ENCODE measurements at places on chromosomes 2 and 18.

- DNase-seq = no peak
Measured at GRCh38 chr18:47898055-47898454, 32.4 kb downstream of the SMAD2 start.

GRCh38 chr18:78510636-78511035 is 469.0 kb upstream of the SALL3 start:
- no peak for DNase-seq

DNA sequence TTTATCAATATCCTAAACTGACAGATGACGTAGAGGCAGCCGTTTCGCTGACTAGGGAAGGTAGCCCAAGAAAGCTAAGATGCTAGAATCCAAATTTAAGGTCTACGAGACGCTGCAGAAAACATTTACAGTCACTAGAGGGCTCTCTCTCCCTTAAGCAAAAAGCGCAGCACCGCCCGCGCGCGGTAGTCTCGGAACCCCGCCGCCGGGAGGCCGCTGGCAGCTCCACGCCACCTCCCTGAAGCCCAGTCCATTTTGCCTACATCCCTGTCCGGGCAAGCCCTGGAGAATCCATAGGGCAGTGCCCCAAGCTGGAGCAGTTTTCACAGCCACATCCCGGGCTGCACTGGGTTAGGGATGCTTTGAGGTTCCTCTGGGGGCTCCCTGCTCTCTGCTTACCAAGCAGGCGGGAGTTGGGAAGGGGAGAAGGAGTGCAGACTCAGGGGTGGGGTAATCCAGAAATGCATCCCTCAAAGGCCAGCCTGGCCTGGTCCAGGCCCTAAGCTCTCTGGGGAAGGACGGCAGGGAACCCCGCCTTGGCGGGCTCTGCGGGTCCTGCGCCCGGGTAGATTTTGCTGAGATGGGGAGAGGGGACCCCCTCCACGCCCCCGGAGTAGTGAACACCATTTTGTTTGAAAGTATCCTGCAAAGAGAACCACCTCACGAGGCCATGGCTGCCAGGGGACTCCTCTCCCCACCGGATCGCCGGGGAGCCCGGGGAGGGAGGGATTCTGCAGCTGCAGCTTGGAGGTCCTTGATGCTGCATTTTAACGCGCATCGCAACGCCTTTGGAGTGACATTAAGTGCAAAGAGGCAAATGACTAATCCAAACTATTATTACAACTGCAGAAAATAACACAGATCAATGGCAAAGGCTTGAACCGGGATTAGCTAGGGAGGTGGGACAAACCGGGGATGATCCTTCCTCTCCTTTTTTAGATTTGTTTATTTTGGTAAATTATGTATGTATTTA is 1.3 kb upstream of the DPYSL5 start:
- peak; percentile 84 for DNase-seq

DNA sequence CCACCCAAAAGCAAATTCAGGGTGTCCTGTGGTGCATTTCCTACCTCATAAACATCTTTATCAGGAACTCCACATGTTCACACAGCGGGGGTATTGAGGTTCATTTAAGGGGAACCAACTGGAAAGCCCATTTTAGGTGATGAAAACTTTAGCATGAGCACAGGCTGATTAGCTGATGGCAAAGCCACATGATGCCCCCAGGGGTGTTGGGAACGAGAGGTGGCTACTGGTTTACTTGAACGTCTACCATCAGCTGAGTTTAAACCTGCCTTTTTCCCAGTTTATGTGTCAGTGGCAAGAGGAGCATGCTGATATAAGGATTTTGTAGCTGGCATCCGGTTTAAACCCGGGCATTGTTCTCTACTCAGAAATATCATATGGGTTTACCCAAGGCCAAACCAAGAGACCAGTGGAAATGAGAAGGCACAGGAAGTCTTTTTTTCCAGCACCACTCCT is 54.5 kb upstream of the UPP2 start:
- no peak for DNase-seq

DNA sequence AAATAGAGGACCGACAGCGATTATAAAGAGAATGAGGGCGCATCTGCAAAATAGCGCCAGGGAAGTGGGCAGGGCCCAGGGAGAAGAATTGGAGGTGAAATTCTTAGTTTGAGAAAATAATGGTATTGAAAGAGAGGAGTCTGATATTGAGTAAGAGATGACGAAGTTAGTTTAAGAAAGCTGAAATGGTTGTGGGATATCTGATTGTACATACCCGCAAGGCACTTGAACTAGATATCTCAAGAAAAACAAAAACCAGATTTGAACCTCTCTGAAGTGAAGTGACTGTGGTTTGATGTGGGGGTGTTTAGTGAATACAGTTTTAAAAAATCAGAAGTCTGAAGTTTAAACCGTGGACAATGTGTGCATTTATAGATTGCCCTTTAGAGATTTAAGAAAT is 38.9 kb downstream of the ZNF532 start:
- DNase-seq = no peak

DNA sequence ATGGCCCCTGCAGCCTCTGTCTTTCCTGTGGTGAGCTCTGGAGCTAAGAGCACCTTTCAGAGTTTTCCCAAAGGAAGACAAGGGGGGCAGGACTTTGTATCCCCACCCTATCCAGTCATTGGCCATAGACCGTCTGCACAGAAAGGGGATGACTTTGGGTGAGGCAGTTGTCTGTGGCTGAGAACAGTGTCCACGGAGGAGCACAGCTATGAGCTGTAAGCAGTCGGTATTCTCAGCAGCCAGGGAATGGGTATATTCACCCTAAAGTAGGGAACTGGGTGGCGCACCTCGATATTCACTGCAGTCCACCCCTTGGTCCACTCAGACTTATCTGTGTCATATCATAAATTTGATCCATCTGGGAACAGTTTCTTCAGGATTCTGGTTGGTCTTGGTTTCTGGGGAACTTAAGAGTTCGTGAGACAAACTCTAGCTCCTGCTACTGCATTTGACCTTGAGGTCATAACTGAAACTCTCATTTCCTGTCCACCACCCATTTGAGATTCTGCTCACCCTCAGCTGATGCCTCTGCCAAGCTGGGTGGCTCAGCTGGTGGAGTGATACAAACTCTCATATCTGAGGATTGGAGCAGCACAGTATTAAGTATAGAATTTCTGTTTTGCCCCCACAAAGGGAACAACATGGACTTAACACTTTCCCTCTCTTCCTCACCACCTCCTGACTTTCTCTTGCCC is 45.2 kb upstream of the SCG2 start:
- DNase-seq = no peak

DNA sequence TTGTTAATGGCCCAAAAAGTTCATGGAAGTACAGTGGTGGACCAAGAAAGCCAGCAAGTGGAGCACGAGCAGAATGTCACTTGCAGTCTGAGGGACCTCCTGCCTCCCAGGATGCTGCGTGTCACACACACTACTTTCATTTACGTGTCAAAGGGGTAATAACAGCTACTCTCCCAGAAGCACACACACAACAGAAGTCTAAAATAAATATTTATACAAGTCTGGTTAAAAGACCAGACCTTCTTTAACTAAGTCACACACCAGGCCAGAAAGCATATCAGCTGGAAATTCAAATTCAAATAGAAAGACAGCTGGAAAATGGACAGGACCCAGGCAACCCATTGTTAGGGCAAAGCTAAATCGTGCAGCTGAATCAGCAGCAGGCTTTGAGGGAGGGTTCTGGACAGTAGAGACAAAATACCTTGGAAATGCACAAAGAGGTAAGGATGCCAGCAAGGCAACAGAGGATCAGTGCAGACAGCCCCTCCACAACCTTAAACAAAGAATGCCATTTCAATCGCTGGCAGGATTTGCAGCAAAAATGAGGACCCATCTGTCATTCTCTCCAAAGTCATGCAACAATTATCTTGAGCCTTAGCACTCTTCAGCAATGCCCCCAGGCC is 160.5 kb downstream of the TMEM163 start:
- no peak for DNase-seq

DNA sequence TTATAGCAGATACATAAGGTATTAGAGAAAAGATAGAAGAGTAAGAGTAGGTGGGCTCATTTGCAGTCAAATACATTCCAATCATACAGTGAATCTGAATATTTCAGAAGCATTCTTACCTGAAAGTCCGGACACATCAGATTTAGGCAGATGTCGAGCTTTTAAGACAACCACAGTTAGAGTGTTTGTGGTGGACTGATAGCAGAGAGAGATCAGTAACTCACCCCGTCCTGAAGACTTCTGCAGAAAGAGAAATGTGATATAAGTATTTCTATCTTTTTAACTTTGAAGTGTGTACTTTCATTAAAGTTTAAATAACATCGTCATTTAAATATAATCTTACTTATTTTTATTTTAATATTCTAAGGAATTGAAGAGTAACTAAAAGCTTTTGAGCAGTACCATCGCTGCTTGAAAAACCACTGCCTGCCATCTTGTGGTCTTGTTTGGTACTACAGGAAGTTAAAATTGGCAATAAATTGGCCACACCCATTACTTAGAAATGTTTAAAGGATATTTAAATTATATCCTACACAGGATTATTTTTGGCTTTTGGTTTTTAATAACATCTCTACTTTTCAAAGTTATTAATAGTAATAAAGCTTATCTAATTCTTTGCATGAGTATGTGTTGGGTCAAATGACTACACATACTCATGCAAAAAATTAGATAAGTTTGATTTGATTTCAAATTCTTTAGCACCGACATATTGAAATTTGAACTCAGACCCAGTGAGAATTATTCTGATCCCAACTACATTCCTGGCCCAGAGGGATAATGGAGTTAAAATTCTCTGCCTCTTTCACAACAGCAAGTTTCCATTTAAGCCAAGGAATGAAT is 5.5 kb downstream of the SYT4 start:
- peak; percentile 50 for DNase-seq

- DNase-seq = no peak
Measured at GRCh38 chr2:9657083-9657482, 26.3 kb upstream of the YWHAQ start.

DNA sequence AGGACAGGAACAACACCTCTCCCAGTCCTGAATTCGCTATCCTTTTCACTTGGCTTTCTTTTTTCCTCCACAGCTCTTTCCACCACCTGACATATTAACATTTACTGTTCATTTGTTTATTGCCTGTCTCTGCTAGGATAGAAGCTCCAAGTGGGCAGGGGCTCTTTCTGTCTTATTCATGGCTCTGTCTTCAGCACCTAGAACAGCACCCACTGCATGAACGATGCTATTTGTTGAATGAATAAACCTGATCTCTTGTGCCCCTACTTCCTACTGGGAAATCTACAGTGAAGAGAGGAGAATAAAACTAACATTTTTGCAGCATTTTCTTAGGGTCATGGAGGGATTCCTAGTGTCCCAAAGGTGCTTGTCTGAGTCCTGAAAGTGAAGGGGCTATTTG is 24.4 kb upstream of the GAREM2 start:
- no peak for DNase-seq

- DNase-seq = no peak
Measured at GRCh38 chr2:60822987-60823386, 58.4 kb upstream of the REL start.

All from RKO (cell line).